ENCODE measurements at places on chromosomes 2 and 18.

DNA sequence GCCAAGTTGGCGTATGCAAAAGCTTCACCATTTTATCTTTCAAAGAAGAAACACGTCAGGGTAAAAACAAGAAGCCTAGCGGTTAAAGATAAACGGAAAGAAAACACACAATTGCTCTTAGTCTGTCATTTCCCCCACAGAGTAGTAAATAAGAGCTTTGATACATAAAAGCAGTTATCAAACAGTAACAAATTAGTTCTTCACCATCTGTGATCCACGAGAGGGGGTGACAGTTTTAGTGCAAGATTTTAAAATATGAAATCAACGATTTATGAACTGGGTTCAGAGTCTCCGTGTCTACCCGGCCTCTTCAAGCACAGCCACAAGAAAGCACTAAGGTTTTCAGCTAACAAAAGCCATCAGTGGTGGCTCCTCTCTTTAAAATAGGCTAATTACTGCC, 703.9 kb upstream of the ID2 start:
- no peak for DNase-seq

DNA sequence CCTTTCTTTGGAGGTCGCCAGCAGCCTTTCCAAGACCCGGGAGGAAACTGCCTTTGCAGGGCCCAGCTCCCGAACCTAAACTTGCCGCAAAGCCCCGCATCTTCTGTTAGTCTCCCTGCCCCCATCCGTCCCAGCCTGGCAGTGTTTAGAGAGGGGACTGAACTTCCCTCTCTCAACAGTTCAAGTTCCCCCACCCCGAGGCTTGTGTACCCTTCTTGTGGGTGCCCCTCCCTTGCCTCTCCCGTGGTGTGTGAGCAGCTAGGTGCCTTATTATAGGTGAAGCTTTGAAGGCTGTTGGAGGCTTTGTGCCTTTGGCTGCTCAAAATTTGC, 1.4 kb downstream of the LBH start:
- no peak for DNase-seq

- DNase-seq, result no peak
Measured at GRCh38 chr2:202736826-202737225, 102.1 kb downstream of the FAM117B start.

DNA sequence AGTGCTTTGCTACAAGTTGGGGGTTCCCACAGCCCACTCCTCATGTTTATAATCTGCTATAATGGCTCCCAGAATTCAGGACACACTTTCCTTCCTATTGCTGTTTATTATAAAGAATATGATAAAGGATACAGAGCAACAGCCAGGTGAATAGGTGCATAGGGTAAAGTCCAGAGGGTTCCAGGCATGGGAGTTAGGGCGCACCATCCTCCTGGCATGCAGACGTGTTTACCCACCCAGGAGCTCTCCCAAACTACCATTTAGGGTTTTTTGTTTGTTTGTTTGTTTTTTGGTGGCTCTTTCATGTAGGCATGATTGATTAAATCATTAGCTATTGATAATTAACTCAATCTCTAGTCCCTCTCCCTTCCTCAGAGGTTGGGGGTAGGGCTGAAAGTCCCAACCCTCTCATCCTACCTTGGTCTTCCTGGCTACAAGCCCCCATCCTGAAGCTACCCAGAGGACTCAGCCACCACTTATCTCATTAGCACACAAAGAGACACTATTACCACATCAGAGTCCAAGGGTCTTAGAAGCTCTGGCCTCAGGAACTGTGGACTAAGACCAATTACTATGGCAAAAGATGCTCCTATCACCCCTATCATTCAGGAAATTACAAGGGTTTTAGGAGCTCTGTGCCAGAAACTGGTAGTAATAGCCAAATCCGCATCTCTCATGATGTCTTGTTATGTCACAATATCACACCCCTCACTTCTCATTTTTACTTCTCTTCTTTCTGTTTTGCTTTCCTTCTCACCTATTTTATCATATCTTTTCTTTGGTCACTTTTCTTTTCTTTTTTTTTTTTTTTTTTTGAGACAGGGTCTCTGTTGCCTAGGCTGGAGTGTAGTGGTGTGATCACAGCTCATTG, 154.9 kb upstream of the TTC39C start:
- DNase-seq, result no peak

DNA sequence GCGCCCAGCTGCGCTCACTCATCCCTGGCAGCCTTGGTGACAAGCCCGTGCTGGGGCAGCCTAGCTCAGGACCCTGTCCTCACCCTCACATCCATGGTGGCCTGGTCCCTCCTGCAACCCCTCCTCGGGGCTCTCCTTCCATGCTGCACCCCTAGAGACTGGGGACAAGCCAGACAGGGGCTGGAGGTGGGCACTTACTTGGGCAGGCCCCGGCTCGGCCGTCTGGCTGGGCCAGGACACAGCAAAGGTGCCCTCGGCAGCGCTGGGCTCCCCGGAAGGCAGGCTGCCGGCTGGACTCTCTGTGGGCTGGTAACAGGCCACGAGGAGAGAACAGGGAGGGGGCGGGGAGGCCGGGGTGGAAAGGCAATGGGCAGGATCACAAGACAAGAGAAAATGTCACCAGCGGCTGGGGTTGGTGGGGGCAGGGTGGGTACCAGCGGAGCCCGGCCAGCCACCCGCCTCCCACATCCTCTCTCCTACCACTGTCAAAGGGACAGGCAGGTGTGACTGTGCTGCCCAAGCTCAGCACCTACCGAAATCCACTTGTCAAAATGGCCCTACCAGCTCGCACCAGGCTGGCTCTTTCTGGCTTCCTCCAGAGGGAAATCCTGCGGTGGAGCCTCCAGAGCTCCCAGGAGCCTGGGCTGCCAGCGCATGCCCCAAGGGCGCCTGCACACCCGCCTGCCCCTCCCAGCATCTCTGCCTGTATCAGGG, 54.7 kb downstream of the BIN1 start:
- DNase-seq, result no peak

GRCh38 chr18:56312551-56313335, 325.6 kb downstream of the TXNL1 start:
- no peak for DNase-seq

GRCh38 chr2:96764253-96764637, 3.5 kb downstream of the CNNM4 start:
- no peak for DNase-seq

GRCh38 chr2:107334306-107334705, 448.3 kb upstream of the ST6GAL2 start:
- DNase-seq, result no peak

- DNase-seq, result no peak
Measured at GRCh38 chr2:29705616-29706015, 215.8 kb downstream of the ALK start.

GRCh38 chr18:30889519-30890301, 152.8 kb downstream of the DSC3 start:
- no peak for DNase-seq

DNA sequence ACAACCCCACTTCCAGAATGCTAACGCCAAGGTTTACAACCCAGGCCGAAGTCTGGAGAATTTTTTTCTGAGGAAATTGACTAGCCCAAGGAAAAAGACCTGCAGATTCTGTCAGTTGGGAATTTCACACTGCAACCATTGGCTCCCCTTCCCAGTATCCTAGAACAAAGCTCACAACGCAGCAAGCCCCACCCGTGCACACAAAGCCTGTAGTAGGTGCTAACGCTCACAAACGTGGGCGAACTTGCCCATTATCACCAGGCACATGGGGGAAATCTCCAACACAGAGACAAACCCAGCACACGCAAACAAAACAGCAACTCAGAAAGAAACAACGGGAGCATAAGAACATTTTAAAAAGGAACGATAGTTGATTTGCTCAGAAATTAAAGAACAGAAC, 265.1 kb downstream of the EIPR1 start:
- no peak for DNase-seq

GRCh38 chr2:97723156-97724072, 10.0 kb downstream of the ZAP70 start:
- no peak for DNase-seq

DNA sequence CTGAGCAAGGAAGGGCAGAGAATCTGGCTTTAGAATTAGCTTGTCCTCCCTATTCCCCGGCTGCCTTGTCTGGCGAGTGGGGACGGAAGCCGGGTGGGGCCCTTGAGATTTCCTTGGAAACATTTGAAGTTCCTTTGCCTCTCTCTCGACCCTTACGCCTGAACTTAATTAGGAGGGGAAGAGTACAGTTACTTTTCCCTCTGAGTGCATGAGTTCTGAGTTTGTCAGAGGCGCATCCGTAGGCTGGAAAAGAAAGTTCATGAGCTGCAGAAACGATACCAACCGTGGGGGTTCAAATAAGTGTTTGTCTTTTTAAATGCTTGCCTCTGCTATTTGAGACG, 468 bp downstream of the PIKFYVE start:
- DNase-seq, result no peak

DNA sequence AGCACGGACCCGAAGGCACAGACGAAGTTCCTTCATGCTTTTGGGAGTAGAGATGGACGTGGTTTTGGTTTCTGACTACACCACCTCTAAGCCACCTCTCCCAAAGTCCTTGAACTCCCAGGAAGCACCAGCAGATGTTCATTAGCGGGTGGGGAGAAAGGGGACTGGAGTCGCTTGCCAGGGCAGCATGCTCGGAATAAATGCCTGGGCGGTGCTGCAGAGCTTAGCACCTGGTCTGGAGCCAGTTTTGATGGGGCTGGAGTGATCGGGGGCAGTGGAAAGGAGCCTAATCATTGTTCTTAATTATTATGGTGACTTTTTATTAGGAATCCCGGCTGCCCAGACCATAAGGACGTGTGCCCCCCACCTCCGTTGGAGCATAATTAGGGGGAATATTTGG, 220.8 kb downstream of the TFCP2L1 start:
- DNase-seq, result no peak

DNA sequence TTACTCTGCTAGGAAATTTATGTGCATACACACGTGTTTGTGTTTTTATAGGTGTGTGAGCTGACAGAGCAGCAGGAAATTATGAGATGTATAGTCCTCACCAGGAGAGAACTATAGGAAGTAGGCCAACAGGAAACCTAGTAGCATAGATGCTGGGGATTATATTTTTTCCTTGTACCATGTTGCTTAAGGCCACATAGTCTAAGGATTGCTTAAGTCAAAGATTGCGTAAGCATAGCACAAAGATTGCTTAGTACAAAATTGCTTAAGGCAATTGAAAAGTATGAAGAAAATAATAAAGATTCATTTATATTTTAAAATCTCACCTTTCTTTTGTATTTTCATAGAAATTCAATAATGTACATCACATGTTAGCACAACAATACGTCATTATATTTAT, 18.7 kb upstream of the CCDC102B start:
- no peak for DNase-seq
